Fibroblast of skin of scalp (primary cell): ENCODE measurements at places on chromosomes 1 and 21.

GRCh38 chr1:1439546-1440261 is 4.2 kb downstream of the VWA1 start:
- no peak for DNase-seq

GRCh38 chr1:183105449-183105848 is 80.6 kb upstream of the LAMC2 start:
- DNase-seq: peak; percentile 7

- no peak for DNase-seq
Observed at GRCh38 chr1:54340878-54341277, 65.3 kb downstream of the SSBP3 start.

- peak; percentile 11 for DNase-seq
Observed at GRCh38 chr1:15384301-15384901, 25.3 kb upstream of the EFHD2 start.
